Urinary bladder (tissue), 4 donors: ENCODE measurements at places on chromosomes 7 and 10. TPM values are rescaled to one million over a fixed set of nuclear protein-coding genes. Genes with fewer than 3 reads are reported as not detected.

- DNase-seq: no peak
Measured at GRCh38 chr10:44962870-44963738, 3.5 kb downstream of the RASSF4 start.

DNA sequence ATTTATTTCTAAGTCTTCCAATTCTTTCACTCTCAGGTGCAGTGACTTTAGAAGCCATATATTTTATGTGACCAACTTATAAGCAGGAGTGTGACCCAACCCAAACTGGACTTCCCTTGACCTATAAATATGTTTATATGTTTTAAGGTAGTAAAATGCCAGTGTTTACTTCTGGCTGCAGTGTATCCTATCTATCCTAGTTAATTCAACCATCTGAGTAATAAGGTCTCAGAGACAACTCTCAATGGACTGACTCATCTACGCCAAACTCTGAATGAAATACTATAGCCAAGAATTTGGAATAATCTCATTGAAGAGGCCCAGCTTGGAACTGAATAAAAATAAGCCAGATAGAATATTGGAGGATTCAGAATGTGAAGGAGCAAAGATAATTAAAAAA, 544.5 kb upstream of the SORCS1 start:
- no peak for DNase-seq

DNA sequence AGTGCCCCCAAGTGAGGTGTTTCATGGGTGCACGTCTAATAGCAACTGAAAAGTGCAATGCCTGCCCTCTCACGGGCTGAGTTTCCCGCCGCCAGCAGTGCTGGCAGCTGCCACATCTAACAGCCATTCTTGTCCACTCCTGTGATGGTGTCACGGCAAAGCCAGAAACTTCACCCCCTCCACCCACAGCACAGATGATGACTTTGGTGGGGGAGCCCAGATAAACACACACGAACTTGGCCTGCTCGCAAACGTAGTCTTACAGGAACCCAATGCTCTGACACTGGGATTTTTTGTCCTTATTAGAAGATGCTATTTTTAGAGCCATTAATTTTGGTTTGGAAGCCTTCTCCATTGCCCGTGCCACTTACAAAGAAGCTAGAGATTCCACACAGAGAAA, 26.7 kb downstream of the CPXM2 start:
- no peak for DNase-seq

DNA sequence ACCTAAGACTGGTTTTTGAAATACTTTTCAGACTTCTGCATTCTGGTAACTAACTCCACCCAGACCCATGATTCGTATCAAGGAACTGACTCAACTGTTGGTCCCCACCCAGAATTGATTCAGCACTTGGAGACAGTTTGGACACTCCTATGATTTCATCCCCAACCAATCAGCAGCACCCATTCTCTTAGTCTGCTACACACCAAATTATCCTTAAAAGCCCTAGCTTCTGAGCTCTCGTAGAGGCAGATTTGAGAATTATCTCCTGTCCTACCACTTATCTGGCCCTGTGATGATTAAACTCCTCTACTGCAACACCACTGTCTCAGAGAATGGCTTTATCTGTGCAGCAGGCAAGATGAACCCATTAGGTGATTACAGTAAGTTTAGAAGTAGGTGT, 7.7 kb upstream of the GSTO1 start:
- DNase-seq: no peak

- DNase-seq: no peak
Measured at GRCh38 chr10:42783181-42783549, 570 bp downstream of the BMS1 start.

DNA sequence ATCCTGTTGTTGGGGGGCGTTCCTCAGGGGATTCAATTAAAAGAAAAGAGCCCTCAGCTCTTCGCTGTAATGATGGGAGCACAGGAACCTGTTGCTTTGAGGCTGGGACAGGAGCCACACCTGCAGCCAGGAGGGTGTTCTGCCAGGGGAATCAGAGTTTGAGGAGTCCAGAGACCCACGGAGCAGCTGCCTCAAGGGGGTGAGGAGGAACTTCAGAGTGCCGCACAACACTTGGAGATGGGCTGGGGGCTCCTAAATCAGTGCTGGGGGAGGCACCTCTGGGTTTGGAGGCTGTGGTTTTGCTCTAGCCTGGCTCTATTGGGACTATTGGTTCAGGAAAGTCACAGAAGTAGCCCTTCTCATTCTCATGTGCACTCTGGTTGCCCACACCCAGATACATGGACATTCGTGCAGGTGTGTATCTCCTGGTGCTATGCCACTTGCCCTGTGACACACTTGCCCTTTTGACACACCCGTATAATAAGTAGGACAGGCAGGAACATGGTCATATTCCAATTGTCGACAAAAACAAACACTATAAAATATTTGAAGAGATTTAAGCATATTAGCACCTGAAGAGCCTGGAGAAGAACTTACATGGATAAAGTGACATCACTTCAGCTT, 98.1 kb downstream of the PTPN20 start:
- DNase-seq: no peak

The MSRB2 gene
- total RNA-seq: 15.5 TPM

DNA sequence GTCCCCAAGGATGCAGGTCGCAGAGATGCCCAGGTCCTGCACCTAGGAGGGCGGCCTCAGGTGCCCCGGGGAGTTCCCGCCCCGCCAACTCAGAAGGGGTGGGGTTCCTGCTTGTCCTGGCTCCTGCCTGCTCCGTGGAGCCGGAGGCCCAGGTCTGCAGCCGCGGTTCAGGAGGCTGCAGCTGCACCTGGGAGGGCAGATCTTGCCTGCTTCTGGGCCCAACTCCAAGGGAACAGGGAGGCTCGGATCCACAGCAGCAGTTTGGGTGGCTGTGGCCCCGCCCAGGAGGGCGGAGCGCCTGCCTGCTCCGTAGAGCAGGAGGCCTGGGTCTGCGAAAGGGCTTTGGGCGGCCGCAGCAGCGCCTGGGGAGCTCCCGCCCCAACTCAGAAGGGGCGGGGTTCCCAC, 108.2 kb upstream of the EGR2 start:
- DNase-seq: no peak

- DNase-seq: no peak
Measured at GRCh38 chr7:35546691-35547429, 148.1 kb downstream of the HERPUD2 start.

The NODAL gene
- not detected for total RNA-seq

- no peak for DNase-seq
Measured at GRCh38 chr7:96479015-96479645, 157.2 kb upstream of the SLC25A13 start.

GRCh38 chr10:29635711-29636144, 957 bp upstream of the SVIL start:
- no peak for DNase-seq

The AGK gene
- total RNA-seq: 51.0 TPM

The TAF5 gene
- total RNA-seq: 8.7 TPM

The DNAJC1 gene
- total RNA-seq: 47.1 TPM

The MMP21 gene
- 0.69 TPM for total RNA-seq

DNA sequence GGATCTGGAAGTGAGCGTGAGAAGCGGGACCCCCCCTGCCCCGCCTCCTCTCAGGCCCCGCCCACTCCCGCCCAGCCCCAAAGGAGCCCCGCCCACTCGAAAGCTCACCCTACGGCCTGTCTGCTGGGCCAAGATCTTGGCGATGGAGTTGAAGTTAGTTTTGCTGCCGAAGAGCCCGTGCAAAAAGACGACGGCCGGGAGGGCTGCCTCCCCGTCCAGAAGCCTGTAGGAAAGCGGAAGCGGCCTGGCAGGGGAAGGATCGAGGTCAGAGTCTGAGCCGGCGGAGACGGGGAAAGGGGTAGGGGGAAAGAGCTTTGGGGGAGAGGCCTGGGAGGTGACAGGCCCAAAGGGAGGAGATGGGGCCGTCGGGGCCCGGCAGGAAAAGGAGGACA, 386 bp downstream of the ABHD11 start:
- no peak for DNase-seq

The NYAP1 gene
- total RNA-seq: 1.6 TPM

GRCh38 chr10:71893920-71894319, 42.9 kb upstream of the PSAP start:
- DNase-seq: no peak

DNA sequence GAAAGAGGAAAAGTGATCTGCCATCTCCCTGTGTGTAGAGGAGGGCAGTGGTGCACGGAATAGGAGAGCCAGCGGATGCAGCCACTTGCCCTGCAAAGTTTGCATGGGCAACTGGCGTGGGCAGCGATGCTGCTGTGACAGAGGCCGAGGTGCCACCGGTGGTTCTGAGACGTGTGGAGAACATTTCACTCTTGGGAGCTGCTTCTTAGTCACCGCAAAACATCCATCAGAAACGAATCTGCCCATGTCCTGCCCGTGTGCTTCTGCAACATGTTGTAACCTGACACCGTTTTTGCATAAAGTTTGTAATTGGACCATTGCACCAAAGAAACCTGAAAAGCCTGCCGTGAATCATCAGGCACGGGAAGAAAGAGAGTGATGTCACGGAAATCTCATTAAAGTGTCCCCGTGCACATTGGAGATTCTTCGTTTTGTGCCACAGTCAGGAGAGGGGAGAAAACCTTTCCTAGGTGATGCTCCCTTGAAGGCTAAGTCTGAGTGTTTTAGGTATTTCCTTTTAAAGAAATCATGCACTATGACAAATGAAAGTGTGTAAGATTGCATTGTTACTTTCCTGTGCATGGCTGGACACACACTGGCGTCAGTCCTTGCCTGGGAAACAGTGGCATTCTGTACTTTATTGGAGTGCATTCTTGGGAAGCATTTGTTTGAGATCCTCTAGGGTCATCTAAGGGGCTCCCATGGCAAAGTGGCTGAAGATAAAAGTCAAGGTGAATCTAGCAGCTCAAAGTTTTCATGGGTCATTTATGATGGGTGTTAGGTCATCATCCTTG, 302.6 kb downstream of the KLF6 start:
- DNase-seq: peak; percentile 89

The IKZF1 gene
- 7.8 TPM for total RNA-seq

The ZNF22 gene
- total RNA-seq: 44.4 TPM

- no peak for DNase-seq
Measured at GRCh38 chr7:14226126-14226525, 236.7 kb upstream of the ETV1 start.

DNA sequence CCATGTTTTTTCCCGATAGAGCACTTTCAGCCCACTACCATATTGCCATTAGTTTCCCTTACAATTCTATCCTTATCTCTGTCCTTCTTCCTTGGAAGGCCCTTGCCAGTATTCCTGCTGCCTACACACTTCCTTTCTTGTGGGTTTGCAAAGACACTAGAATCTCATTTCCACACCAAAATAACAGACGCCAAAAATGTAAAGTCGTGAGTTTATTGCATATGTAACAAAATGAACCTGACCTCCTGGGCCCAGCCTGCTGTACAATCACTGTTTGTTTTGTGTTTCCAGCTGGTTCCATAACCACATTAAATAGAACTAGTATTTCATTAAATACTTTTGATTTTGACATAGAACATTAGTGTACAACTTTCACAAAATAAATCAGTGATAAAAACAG, 116.7 kb downstream of the SMURF1 start:
- DNase-seq: no peak

GRCh38 chr10:6796231-6796630, 216.2 kb upstream of the PRKCQ start:
- DNase-seq: no peak

DNA sequence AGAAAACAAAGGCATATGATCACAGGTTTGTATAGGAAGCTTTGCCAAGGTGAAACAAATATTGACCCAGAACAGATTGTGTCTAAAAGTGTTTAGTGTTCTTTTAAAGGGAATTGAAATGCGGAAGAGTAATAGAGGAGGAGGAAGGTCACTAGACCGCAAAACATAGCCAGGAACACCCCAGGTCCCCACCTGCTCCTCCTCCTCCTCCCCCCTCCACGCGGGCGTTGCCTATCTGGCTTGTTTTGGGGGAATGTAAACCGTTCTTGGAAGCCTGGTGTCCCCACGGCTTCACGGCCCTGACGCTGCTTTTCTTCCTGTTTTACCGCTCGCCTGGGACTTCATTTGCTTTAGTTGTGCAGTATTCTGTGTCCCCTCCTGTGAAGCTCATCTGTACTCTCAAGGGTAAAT, 81.0 kb upstream of the PFKP start:
- DNase-seq: no peak

The PALS2 gene
- 31.8 TPM for total RNA-seq

The GHRHR gene
- not detected for total RNA-seq

DNA sequence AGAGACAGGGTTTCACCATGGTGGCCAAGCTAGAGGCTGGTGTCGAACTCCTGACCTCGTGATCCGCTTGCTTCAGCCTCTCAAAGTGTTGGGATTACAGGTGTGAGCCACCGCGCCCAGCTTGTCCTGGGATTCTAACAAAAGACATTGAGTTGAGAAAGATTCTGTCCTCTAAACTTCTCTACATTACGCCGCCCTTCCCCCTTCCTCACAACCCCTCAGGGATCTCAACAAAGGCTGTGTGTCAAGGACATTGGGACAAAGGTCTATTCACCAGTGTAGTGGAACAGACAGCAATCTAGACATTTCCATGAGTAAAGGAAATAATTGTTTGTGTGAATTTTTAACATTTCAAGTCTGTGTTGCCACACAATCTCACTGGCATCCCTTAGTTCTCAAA, 68.8 kb upstream of the KIF5B start:
- no peak for DNase-seq

The TMEM139 gene
- total RNA-seq: 2.1 TPM

GRCh38 chr10:93173967-93174845, 100.5 kb downstream of the CYP26A1 start:
- DNase-seq: no peak

The ITIH5 gene
- 97.6 TPM for total RNA-seq

DNA sequence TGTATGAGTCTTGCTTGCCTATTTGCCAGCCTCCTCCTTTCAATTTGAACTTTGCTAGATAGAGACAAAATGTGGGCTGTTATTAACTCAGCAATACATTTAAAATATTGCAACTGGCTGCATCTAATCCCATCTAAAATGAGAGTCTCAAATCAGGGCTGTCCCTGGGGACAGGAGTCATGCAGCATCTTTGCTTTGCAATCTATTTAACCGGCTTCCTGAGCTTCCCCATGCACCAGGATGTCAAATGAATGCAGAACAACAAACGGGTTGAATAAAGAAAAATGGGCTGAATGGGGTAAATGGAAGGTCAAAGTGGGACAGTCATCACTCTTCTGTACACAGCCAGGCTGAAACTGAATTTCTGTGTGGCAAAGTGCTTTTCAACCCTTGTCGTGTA, 89.2 kb downstream of the AOAH start:
- DNase-seq: no peak

- no peak for DNase-seq
Measured at GRCh38 chr7:135166338-135166990, 4.0 kb downstream of the CYREN start.

DNA sequence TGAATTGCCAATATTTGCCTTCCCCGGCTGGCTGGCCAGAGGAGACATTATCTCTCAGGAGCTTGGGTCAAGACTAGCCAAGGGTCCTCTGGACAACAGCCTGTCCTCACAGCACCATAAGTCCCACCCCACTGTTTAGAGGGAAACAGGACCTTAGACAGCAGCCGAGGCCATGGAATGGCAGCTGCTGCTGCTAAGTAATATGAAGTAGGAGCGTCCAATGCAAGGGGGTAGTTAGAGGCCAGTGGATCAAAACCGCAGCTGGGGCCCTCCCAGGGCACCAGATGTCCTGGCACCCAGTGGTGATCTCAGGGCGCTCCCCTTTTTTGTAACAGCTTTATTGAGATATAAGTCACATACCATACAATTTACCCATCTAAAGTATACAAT, 12.9 kb upstream of the KCP start:
- DNase-seq: no peak

The EXOC4 gene
- 163 TPM for total RNA-seq

- no peak for DNase-seq
Measured at GRCh38 chr10:9243941-9244411, 1189.5 kb downstream of the GATA3 start.

- no peak for DNase-seq
Measured at GRCh38 chr7:131629217-131629882, 72.9 kb upstream of the PODXL start.

GRCh38 chr7:24946467-24946866, 33.5 kb downstream of the OSBPL3 start:
- no peak for DNase-seq
